Effector CD4-positive, alpha-beta T cell (primary cell): ENCODE measurements at places on chromosomes 2 and 18.

- DNase-seq: no peak
Observed at GRCh38 chr2:173064151-173064805, 11.4 kb upstream of the MAP3K20 start.

DNA sequence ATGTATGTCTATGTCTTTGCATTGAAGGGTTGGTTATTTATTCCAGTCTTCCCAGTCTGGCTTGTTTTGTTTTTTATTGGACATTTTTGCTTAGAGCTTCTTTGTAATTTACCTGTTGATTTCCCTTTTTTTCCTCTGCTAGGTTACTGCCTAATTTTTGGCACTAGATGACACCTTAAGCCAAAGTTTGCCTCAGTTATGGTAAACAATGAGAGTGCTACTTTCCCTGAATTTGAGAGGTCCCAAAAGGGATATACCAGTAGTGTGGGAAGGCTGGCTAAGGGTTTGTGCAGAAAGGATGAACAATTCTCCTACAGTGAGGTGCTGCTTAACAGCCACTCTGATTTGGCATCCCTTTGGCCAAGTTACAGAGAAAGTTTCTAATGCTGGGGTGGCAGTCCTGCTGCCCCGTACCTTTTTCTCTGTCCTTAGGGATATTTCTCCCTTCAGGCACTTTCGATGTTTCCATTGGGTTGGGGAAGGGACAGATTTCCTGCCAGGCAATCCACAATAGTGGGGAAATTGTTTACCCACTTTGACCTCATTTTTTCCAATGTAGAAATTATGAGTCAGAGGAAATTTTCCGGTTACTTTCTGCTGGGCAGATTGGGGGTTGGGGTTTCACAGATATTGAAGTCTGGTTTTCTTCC is 354.9 kb downstream of the PTPRM start:
- DNase-seq: no peak

- no peak for DNase-seq
Observed at GRCh38 chr2:233844064-233844807, 10.1 kb downstream of the HJURP start.

GRCh38 chr2:69353360-69353759 is 33.7 kb downstream of the GFPT1 start:
- DNase-seq: no peak

- no peak for DNase-seq
Observed at GRCh38 chr2:18682681-18683080, 93.3 kb upstream of the NT5C1B start.

- DNase-seq: no peak
Observed at GRCh38 chr2:233428008-233428407, 73.7 kb downstream of the DGKD start.

GRCh38 chr2:99957332-99958133 is 184.9 kb downstream of the AFF3 start:
- no peak for DNase-seq

DNA sequence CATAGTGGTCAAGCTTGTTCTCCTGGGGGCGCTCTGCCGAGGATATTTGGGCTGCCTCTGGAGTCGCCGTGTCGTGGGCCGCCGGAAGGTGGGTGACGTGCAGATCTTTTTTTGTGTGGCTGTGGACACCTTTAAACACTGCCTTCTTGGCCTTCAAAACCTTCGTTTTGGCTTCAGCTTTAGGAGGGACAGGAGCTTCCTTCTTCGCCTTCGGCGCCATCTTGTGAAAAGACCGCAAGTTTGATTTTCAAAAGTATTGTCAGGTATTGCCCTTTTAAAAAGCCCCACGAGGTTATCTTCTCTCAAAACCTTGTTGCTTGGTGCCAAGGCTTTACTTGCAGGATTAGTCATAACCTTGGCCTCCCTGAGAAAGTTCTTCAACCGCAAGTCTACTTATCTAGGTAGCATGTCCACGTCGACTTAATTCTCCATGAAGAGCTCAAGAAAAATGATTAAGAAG is 20.8 kb downstream of the LAMA3 start:
- DNase-seq: no peak

GRCh38 chr2:158610059-158610458 is 153.3 kb downstream of the PKP4 start:
- DNase-seq: no peak

- DNase-seq: no peak
Observed at GRCh38 chr2:120541553-120541932, 194.1 kb upstream of the GLI2 start.

DNA sequence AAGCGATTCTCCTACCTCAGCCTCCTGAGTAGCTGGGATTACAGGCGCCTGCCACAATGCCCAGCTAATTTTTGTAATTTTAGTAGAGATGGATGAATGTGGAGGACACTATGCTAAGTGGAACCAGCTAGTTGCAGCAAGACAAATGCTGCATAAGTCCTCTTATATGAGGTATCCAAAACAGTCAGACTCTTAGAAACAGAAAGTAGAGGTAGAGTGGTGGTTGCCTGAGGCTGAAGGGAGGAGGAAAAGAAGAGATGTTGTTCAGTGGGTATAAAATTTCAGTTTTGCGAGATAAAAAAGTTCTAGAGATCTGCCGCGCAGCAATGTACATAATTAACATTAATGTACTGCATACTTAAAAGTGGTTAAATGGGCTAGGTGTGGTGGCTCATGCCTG is 145.3 kb upstream of the SPRED2 start:
- DNase-seq: no peak

GRCh38 chr2:46998551-46998950 is 82.9 kb upstream of the MCFD2 start:
- no peak for DNase-seq

GRCh38 chr18:55317324-55317723 is 270.7 kb downstream of the TCF4 start:
- DNase-seq: no peak

DNA sequence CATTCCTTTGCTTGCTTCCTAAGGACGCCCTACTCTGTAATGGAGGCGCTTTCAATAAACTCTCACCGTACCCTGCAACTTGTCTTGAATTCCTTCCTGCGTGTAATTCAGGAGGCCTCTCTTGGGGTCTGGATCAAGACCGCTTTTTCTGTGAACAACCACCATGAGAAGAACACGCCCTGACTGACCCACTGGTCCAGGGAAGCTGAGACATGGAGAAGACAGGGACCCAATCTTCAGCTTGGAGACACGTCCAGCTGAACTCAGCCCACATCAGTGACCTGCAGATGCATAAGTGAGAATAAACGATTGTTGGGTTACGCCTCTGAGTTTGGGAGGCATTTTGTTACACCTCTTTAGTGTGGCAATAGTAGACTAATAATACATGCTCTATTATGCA is 7.8 kb upstream of the NARS1 start:
- DNase-seq: no peak

DNA sequence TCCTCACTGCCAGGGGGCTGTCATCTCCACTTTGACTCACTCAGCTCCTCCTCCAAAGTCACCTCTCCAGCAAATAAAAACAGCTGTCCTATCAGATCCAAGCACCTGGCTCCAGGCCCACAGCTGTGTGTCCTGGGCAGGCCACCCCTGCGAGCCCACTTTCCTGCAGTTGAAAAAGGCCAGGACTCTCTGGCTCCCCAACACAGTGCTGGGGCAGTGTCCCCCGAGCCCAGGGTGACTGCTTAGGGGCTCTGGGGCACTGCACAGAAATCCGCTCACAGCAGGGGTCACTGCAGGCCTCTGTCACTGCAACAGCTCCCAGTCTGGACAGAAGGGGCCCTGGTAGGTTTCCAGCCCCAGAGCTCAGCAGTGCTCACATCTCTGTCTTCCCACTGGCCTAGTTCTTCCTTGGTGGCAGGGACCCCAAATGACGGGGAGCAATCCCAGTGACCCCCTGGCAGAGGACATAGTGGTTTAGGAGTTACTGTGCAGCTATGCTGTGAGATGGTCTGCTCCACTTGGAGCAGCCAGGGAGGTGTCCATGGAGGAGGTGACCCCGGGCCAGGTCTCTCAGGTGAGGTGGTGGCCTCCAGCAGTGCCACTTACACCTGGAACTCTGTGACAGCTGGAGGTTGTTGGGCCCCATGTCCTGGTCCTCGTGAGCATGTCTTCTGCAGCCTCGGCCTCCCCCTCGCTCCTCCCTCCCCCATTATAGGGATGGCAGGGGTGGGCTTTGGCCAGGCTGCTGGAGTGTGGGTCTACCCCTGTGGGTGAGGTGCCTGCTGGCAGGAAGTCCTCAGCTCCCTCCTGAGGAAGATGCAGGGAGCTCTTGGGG is 35.5 kb downstream of the HS6ST1 start:
- no peak for DNase-seq

DNA sequence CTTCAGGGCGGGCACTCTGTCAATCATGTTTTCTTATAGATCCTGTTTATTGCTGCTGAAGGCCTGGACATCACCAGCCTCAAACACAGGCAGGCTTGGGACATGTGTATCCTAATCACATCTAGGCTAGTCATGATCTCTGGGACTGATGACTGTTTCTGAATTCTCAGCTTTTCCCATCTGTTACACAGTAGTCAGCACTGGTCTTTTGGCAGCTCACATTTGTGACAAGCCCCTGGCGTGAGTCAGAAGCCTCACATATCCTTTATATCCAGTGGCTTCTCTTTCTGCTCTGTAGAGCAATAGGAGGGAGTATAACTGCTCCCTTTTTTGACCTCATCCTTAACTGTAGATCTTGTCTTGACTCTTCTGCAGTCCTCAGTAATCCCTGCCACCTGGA is 4.5 kb downstream of the SEMA4F start:
- no peak for DNase-seq

- DNase-seq: no peak
Observed at GRCh38 chr2:213101692-213102460, 49.5 kb downstream of the IKZF2 start.

DNA sequence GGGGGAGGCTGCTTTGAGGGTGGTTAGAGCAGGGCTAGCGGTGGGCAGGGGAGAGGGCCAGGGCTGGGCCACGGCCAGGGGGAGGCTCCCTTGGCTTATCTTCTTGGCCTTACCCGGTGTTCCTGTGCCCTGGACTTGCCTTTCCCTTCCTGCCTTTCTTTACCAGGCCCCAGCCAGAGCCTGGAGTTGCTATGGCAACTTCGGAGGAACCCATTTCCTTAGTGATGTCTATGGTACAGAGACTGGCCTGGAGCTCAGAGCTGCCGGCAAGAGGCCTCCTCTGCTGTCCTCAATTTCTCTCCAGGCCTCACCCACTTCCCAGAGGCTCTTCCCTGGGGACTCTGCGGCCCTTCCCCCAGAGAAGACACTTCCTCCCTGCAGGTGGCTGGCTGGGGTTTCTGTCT is 11.5 kb downstream of the SPEG start:
- no peak for DNase-seq

GRCh38 chr2:175446201-175446600 is 264.7 kb upstream of the ATP5MC3 start:
- no peak for DNase-seq

- DNase-seq: no peak
Observed at GRCh38 chr18:47983946-47984345, 53.5 kb upstream of the SMAD2 start.

DNA sequence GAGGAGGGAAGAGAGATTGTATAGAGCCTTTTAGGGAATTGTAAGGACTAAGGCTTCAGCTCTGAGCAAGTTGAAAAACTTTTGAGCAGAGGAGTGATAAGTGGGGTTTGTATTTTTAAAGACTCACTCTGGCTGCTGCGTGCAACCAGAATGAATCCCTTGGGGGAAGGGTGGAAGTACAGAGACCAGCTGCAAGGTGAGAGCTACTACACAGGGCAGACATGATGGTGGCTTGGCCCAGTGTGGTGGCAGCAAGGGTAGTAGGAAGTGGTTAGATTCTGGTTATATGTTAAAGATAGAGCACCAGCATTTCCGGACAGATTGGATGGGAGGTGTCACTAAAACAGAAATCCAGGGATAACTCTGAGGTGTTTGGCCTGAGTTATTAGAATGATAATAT is 10.1 kb upstream of the SESTD1 start:
- no peak for DNase-seq

DNA sequence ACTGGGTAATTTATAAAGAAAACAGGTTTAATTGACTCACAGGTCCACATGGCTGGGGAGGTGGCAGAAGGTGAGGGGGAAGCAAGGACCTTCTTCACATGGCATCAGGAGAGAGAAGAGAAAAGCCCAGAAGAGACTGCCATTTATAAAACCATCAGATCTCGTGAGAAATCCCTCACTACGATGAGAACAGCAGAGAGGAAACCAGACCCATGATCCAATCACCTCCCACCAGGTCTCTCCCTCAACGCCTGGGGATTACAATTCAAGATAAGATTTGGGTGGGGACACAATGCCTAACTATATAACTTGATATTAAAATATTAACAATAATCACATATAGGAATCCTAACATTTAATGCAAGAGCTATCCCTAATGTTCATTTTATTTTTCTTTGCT is 31.8 kb downstream of the MEMO1 start:
- no peak for DNase-seq

GRCh38 chr18:47719096-47719780 is 211.2 kb downstream of the SMAD2 start:
- no peak for DNase-seq

DNA sequence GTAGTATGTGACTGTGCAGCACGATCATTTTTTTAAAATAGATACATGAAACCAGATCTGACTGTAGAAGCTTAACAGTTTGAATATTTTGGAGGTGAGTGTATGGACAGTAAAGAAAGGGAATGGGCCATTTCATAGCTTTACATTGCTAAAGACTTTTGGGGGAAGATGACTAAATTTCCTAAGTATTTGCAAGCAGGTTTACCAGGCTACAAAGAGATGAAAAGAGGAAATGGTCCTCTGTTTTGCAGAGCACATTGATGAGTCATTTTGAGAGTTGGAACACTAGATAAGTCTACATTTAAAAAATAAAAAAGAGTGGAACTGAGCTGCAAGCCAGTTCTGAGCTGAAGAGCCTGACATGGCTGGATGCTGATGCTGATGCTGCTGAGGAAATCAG is 115.7 kb upstream of the LRATD1 start:
- DNase-seq: no peak

DNA sequence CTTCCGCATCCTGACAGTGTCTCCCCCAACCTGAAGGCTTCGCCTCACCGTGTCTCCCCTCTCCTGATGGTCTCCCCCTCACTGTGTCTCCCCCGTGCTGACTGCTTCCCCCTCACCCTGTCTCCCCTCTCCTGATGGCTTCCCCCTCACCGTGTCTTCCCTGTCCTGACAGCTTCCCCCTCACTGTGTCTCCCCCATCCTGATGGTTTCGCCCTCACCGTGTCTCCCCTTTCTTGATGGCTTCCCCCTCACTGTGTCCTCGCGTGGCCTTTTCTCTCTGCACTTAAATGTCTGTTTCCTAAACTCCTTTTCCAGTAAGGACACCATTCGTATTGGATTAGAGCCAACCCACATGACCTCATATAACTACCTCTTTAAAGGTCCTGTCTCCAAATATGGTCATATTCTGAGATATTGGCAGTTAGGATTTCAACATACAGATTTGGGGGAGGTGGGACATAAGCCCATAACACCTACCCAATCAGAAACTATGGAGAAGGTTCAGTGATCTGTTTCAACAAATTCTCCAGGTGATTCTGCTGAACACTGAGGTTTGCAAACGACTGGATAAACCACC is 47.9 kb upstream of the RAB27B start:
- DNase-seq: no peak

- no peak for DNase-seq
Observed at GRCh38 chr18:80179857-80180558, 67.3 kb downstream of the PARD6G start.

- DNase-seq: no peak
Observed at GRCh38 chr2:216837740-216838139, 22.1 kb downstream of the TNP1 start.

- no peak for DNase-seq
Observed at GRCh38 chr2:230869914-230870543, 5.3 kb downstream of the ITM2C start.

- DNase-seq: no peak
Observed at GRCh38 chr18:40414155-40414754, 1540.8 kb upstream of the PIK3C3 start.
